ENCODE measurements at places on chromosomes 1 and 21.
A peak's percentile ranks its signal among the peaks of the same experiment; 100 is the strongest.

DNA sequence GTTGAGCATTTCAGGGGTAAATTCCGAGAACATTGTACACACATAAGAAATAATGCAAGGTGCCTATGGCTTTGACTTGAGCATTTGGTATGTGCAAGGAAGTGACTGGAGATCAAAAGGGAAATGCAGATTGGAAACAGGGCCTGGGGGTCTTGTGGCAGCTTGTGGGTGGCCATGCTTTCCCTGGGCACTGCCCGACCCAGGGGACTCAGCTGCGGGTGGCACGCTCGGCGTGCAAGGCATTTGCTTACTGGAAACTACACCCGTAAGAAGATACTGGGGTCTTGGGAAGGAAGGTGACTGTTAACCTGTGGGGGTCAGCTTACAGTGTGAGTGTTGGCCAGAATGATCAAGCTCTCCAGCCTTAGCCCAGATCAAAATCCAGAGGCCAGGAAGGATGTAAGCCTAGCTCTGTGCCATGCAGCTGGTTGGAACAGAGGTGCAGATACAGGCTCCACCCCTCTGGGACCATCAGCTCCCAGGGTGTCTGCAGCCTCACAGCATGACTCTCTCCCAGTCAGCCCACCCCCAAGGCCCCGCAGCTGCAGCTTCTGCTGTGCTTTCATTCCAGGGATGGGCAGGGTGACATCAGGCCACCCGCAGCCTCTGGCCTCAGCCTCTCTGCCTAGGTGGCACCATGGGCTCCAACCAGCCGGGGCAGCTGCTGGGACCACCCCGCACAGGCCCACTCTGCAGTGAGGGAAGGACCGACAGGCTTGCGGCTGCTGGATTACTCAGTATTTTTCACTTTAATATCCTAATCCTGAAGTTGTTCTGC, 55.1 kb downstream of the KIF26B start:
- no peak for DNase-seq

GRCh38 chr1:52771384-52771783, 45.1 kb downstream of the ZYG11B start:
- DNase-seq: no peak

GRCh38 chr1:181140891-181141290, 52.4 kb downstream of the IER5 start:
- DNase-seq: no peak

DNA sequence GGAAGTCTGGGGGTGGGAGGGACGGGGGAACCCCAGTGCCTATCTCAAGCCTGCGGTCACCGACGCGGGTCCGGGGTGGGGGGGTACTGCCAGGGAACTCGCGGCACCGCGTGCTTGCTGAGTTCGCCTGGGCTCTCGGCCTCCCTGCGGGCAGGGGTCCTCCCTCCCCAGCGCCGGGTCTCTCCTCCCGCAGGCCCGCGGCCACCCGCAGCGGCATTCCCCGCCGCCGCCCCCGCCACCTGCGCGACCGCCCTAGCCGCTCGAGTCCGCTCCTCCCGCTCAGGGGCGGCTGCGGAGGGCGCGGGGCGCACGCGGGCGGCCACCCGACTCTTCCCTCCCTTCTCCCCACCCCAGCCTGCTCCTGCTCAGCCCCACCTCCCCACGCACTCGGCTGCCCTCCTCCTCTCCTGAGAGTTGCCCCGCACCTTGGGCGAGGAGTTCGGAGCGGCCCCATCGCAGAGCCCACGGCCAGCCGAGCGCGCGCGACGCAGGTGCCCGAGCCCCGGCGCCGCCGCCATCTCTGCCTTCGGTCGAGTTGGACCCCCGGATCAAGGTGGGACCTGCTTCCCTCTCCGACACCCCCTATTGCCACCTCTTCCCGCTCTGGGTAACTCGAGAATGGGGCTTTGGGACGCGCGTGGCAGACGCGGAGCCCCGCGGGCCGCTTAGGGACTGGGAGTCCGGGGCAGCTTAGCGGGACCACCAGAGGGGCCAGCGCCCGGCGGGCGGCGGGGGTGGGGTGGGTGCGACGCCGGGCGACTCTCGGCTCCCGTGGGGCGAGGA, 105.0 kb downstream of the LEPR start:
- DNase-seq: no peak

DNA sequence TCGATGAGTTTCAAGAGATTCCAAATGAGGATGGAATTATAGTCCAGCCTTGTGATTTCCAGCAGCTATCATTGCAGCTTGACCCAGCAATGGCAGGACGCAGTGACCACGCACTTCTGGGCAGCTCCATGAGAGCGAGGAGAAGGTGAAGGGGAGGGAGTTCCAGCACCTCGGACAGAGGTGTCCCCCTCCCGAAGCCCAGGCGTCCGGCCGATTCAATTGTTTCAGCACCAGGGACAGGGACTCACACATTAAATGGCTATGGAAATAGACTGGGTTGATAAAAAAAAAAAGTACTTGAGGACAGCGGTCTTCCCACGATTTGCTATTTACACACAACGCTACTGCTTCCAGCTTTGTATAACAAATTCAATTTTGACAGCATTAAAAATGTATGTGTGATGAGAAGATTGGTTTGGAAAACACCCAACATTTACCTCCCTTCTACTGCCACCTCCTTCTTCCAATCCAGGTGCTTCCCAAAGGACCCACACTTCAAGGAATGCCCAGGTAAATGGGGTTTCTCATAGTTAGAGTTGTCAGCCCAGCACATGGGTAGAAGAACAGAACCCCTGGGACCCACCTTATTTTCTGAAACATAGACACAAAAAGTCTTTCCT, 71.8 kb downstream of the DISP3 start:
- no peak for DNase-seq

- peak; percentile 61 for DNase-seq
Observed at GRCh38 chr1:41919764-41920397, 1.2 kb upstream of the HIVEP3 start.

DNA sequence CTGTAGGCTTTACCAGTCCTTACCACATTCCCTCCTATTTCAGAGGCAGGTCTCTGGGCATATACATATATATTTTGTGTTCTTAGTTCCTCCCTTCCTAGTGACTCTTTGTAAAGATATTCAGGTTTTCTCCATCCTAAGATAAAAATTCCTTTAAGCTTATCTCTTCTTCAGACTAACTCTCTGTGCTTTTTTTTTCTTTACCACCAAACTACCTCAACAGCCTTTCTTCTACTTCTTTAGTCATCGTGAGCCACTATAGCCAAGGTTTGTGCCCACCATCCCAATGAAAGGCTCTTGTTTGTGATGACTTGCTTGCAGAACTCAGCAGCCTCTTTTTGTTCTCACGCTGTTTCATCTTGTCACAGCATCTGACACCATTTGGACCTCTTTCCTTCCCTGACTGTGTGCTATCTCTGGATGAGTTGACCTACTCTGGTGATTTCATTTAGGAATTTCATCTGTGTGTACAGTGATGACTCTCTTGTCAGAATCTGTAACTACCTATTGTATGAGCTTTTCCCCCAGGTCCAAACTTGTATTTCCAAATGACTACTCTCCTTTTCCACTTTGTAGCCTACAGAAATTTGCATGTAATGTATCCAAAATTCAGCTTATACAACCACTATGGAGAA, 59.0 kb upstream of the MACF1 start:
- no peak for DNase-seq

DNA sequence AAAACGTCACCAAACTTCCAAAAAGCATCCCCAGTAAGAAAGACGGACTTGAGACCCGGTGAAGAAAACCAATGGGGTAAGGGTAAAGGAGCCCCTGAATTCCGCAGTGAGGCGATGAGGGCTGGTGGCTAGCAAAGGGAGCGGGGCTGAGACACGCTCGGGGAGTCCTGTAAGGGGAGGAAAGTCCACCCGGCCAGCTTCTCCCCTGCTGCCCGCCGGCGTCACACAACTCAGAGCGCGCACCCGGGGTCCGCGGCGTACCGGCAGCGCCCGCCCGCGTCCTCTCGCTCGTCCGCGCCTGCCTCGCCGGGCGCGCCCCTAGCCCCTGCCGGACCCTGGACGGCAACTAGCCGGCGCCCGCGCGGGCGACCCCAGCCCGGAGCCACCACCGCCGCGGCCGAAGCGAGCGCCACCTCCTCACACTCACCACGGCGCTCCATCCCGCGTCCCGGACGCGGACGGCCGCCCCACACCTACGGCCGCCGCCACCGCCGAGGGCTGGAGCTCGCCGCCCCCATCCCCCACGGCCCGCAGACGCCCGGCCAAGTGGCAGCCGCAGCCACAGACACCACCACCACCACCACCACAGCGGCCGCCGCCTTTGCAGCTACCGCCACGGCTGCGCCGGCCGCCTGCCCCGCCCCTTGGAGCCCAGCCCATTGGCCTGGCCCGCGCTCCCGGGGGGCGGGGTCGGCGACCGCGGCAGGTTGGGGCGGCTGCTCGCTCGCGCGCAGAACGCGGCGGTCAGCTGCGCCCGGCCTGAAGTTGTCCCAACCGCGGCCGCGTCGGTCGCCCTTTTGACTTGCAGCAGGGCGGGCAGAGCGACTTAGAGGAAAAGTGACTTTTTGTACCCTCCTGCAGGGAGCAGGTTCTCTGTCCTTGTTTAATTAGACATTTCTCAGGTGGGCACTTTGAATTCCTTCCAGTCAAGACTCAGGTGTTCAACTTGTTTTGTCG, 10.0 kb upstream of the ARHGAP29 start:
- DNase-seq: peak; percentile 3

DNA sequence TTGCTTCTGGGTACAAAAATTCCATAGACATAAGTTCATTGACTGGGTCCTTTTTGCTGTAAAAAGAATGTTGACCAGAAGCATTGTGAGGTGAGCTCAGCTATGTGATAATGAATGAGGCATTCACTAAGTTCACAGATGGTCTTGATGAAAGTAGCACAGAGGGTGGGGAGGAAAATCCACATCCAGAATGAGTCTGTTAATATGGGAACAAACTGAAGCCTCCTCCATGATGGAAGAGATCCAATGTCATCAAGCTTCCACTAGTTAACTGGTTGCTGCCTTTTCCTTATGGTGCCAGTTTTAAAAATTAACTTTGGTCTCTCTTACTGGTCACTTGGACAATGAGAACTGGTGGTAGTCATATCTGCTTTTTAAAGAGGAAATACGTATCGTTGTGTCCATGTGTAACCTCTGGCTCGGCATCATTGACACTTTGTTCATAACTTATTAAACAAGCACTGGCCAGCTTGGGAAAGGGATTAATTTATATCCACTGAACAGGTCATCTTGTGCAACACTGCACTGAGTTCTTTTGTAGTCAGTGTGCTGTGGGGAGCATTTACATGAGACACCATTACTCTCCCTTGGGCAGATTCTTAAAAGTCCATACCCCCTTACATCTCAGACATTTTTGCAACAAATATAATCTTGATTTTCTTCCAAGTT, 88.6 kb downstream of the ADAMTS1 start:
- no peak for DNase-seq

- DNase-seq: no peak
Observed at GRCh38 chr1:67630438-67631045, 54.5 kb upstream of the GADD45A start.

GRCh38 chr1:19932866-19933265, 9.4 kb upstream of the PLA2G2E start:
- no peak for DNase-seq
